ENCODE measurements at places on chromosomes 7 and 10.
A peak's percentile ranks its signal among the peaks of the same experiment; 100 is the strongest.

GRCh38 chr7:6385110-6385781, 62.5 kb downstream of the DAGLB start:
- no peak for DNase-seq

DNA sequence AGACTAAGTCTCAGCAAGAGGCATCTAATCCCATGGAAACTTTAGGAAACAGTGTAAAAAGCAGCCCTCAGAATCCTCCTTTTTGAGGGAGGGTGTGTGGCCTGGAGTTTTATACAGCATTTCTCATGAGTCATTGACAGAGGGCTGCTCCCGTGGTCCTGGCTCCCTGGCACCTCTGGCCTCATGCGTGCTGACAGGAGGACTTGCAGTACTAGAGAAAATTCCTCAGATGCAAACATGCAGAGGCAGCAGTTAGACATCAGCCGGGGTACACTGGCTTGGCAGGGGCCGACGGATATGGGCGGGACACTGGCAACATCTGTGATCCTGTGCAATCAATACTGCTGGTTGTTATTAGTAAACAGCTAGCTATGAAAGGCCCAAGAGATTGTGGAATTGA, 925.1 kb upstream of the CELF2 start:
- no peak for DNase-seq

- DNase-seq, result no peak
These were observed 39.3 kb downstream of the LRRC18 start for GRCh38 chr10:48900371-48900801.

GRCh38 chr10:26855186-26855585, 5.6 kb downstream of the ABI1 start:
- no peak for DNase-seq

DNA sequence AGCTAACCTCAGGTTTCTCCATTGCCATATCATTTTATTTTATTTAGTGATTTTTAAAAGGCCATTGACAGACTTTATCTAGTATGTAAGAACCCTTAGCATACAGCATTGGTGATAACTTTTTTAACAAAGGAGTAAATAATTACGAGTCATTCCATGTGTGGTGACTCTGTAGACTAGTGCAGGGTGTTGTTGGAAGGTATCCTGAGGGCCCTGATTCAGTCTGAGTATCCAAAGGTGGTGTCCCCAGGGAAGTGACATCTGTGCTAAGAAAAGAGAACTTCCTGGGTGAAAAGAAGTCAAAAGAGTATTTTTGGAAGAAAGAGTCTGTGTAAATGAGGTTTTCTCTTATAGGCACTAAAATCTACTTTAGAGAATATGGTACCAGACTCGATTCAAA, 308.4 kb downstream of the C7orf25 start:
- no peak for DNase-seq

DNA sequence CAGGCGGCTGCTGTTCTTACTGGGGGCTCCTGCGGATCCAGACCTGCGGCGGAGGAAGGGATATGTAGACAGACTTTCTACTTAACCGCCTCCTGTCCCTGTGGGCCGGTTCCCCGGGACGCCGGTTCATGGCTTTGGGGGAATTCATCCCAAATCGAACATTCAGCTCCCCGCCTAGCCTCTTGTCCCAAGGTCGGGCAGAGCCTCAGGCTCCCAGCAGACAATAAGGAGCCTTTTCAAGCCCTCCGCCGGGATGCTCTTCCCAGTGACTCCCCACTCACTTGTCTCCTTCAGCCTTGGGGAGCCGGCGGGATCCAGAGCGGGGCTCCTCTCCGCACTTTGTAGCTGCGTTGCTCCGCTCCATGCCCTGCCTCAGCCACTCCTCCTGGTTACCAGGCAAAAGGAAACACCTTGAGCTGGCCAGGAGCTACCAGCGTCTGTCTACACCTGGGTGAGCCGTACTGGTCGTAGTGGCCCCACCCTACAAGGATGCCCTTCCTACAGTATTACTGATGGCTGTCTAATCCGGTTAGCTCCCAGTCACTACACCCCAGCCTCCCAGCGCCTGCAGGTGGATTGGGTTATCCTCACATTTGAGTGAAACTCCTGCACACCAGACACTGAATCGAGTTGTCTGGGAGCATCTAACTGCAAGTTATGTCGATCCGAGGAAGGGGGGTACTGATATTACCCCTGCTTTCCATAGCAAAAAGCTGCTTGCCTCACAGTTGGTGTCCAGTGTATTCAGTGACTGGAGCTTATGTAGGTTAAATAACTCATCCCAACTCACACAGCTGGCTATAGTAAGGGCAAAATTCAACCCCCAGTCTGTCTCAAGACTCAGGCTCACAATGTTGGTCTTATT, at the start of gene C10orf95:
C10orf95 (minus strand) TSS at position 439 of the 865 bp plus-strand sequence. CDS start 450 bp downstream, outside the sequence.
- no peak for DNase-seq

GRCh38 chr7:127629268-127629854, 11.4 kb upstream of the PAX4 start:
- peak; percentile 49 for DNase-seq

DNA sequence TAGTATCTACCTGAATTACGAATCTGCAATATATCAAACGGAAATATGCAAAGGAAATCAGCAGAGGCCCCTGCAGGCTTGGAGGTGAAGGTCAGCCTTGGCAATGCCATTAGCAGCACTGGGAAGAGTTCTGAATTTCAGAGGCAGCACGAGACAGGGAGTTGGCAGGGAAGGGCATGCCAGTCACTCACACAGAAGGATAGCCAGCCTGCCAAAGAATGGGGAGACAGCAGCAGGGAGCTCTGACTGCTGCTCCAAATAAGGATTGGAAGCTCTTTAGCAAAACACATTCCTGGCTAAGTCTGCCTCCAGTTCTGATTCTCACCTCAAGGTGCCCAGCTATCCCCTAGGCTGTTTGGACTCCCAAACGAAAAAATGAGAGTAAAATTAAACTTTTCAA, 188.0 kb downstream of the PDE1C start:
- DNase-seq, result no peak

GRCh38 chr7:26499315-26499897, 207.7 kb downstream of the SNX10 start:
- DNase-seq, result no peak

DNA sequence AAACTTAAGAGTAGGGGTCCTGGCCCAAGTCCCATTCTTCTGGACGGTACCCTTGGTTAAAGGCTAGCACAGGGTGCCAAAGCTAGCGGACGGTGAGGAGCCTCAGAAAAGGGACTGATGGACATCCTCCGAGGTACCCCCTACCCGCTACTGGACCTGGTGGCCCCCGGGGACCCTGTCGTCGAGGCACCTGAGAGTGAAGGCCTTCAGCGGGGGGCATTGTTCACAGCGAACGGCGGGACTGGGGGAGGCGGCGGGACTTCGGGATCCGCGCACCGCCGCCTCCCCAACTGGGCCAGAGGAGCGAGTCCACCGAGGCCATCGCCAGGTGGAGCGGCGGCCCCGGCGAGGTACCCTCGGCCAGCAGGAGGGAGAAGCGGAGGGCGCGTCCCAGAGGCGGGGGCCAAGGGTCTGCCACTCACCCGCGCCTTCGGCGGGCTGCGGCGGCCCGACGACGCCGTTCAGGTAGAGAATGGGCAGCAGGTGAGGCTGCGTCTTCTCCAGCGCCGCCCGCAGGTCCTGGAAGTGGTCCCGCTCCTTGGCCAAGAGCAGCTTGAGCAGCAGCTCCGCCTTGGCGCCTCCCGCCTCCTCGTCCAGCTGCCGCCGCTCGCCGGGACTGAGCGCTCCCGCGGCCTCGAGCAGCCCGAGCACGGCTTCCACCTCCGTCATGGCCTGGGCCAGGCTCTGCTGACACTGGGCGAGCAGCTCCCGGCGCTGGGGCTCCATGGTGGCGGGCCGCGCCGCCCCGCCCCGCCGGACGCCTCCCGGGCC, 575 bp downstream of the DLG5 start:
- peak; percentile 55 for DNase-seq

DNA sequence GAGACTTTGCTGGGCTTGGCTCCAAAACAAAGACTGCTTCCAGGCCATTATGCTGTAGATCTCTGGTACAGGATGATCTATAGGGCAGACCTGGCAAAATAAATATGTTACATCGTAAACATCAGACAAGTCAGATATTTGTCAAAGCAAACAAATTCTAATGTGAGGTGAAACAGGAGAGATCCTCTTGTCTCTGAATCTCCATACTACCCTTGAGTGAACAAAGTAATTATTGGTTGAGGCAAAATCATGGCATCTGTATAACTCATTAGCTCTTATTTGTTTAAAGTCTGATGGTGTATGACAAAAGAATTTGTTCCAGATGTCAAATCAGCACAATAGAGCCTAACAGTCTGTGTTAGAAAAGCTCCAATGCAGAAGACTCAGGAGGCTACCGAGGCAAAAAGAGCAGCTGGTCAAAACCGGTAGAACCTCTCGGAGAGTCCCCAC, 1291.5 kb downstream of the TYW1 start:
- no peak for DNase-seq

GRCh38 chr10:119597405-119598186, 832 bp upstream of the TIAL1 start:
- no peak for DNase-seq

DNA sequence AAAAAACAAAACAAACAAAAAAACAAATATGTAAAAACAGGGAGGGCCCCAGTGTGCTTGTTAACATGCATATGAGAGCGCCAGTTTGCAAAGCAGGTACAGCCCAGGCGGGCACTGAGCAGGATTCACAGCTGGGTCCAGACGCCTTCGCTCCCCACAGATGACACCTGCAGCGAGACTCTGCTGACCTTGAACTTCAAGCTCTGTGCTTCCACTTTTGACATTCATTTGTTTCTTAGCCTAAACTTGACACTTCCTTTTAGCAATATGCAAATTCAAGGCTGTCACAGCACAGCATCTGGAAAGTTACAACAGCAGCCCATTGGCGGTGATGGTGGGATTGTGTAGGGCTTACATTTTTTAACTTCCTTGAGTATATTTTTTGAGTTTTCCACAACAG, 88.8 kb upstream of the TNS3 start:
- no peak for DNase-seq

DNA sequence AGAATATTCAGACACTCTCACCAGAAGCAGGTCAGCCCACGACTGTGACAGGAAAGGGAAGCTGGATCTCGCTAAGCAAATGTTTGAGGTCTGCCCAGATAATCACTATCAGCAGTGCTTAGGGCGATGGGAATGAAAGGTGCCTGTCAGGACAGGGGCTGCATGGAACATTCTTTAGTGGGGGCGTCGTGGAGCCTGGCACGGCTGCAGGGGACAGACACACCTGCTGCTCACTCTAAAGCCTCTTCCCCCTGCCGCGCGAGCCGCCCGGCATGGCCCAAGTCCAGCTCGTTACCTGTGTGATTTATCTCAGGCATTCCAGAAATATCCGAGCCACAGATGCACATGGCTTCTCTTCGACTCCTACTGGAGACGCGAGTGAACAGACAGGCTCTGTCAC, 235.5 kb downstream of the GLRX3 start:
- no peak for DNase-seq

- no peak for DNase-seq
These were observed 23.1 kb downstream of the PDE1C start for GRCh38 chr7:32047075-32047474.

DNA sequence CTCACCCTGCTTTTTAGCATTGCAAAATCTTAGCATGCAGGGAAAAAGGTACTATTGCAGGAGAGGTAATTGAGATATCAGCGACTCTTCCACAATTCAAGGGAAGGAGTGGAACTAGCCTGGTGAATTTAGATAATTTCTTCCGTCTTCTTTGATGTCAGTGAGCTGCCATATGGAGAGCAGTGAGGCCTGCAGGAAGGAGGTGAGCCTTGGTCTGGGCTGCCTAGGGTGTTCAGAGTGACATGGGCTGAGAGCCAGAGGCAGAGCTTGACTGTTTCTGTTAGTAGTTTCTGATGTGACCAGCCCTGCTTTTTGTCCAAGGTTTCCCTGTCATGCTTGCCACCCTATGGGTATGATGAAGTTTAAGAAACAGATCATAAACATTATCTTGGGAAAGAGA, 28.6 kb downstream of the KAT6B start:
- no peak for DNase-seq

GRCh38 chr10:58064714-58065528, 202.8 kb downstream of the IPMK start:
- DNase-seq, result no peak

DNA sequence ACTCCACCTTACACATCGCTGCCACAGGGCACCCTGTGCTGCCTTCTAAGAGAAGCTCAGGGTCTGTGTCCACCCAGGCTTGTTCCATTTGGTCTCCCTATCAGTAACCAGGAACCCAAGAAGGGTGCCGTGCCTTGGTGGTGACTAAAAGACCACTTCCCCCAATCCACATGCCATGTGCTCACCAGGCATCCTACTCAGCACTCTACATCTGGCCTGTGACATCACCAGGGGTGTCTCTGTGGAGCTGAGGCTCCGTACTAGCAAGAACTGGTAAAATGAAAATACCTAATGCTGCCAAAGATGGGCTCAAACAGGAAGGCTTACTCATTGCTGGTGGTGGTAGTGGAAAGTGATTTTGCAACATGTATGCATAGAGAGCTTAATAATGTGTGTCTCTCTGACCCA, 19.0 kb upstream of the C10orf71 start:
- no peak for DNase-seq

GRCh38 chr7:136015638-136016037, 38.5 kb upstream of the MTPN start:
- no peak for DNase-seq

GRCh38 chr7:100486753-100487446, 3.2 kb downstream of the NYAP1 start:
- DNase-seq, result no peak

GRCh38 chr10:63758080-63758479, 236.9 kb downstream of the REEP3 start:
- DNase-seq, result no peak

- DNase-seq, result no peak
These were observed 120.2 kb downstream of the PRLHR start for GRCh38 chr10:118475214-118475613.

DNA sequence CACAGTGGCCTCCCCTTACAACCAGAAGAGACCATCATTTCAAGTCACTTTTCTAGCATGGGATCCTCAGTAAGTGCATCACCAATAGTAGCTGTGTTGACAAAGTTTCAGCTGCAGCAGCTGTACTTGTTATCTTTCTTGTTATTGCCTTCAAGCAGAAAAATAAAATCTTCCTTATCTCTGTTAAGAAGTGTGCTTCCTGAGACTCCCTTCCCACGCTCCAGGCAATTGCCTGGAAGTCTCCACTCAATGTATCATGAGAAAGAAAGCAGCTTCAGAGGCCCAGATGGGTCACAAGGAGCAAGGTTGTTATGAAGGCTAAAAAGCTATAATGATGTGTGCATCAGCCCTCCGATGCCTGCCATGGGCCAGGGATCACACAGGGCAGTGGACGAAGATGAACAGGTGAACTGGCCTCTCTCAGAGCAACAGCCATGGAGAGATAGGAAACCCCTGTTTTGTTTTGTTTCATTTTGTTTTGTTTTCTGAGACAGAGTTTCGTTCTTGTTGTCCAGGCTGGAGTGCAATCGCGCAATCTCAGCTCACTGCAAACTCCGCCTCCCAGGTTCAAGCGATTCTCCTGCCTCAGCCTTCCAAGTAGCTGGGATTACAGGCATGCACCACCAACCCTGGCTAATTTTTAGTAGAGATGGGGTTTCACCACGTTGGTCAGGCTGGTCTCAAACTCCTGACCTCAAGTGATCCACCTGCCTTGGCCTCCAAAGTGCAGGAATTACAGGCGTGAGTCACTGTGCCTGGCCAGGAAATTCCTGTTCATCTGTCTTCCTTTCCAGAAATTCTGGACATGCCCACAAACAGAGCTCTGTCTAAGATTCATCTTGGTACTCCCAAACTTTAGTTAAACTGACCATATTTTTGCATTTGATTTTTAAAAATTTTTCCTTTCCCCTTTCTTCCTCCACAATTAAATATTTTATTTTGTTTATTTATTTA, 340.5 kb downstream of the TNS3 start:
- DNase-seq, result no peak

- no peak for DNase-seq
These were observed 166.6 kb upstream of the MKLN1 start for GRCh38 chr7:131161103-131161502.

- DNase-seq, result no peak
These were observed 206.5 kb upstream of the CNTNAP2 start for GRCh38 chr7:145909991-145910513.

Data from activated naive CD4-positive, alpha-beta T cell treated with anti-CD3 and anti-CD28 coated beads, Interleukin-2, amount 10 ng/mL, durations not matched to agents 7 days and 5 days (primary cell).